H9 (cell line): ENCODE measurements at places on chromosomes 11 and 22. TPM values are rescaled to one million over a fixed set of nuclear protein-coding genes. Genes with fewer than 3 reads are reported as not detected.

MS4A8 gene
- total RNA-seq, result not detected in 2 replicates

LRRC56 gene
- total RNA-seq, result 3.1 and 3.4 TPM in 2 replicates

ARHGAP20 gene
- 0.04 and 0.09 TPM in 2 replicates for total RNA-seq

GRCh38 chr11:111403051-111403726, 24.1 kb upstream of the POU2AF1 start:
- H3K4me3 ChIP-seq, result no peak overlapping the region
- no peaks in the 10 kb centered on the region for H3K27me3 ChIP-seq
- DNase-seq, result no peak
- no peaks in the 10 kb centered on the region for H3K36me3 ChIP-seq
- H3K27ac ChIP-seq, result no peak overlapping the region
- no peaks in the 10 kb centered on the region for H3K4me1 ChIP-seq

OR10A2 gene
- not detected in 2 replicates for total RNA-seq

DNA sequence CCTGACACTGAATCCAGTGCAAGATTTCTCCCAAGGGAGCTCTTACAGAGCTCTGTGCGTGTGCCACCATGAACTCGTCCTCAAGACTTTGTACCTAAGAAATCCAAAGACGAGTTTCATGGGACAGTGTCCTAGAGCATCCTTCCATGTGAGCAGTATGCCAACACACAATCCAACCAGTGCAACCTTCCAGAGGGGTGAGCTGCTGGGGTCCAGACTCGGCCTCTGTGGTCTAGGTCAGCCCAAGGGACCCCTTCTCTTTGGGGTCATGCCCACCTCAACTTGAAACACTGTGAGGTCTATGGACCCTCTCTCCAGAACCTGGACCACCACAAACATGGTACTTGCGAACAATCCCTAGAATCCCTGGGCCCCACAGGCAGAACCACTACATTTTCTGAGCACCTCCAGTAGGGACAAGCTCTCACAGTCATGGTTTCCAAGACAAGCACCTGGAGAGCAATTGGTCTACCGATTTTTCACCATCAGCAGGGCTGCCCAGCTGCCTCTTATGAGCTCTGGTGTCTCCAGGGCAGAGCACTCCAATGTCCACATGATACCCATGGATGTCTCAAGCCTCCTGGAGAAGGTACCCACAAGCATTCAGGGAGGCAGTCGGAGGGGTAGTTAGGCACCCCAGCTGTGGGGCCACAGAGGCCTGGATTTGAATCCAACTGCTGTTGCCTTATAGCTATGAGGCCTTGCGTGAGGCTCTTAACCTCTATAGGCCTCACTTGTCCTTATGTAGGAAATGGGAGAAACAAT, 7.7 kb downstream of the CHST1 start:
- no peaks in the 10 kb centered on the region for H3K36me3 ChIP-seq
- H3K4me1 ChIP-seq, result no peaks in the 10 kb centered on the region
- peak; percentile 18 for DNase-seq
- H3K27me3 ChIP-seq, result no peaks in the 10 kb centered on the region
- H3K27ac ChIP-seq, result no peak overlapping the region

MMP13 gene
- total RNA-seq, result not detected in 2 replicates

DNA sequence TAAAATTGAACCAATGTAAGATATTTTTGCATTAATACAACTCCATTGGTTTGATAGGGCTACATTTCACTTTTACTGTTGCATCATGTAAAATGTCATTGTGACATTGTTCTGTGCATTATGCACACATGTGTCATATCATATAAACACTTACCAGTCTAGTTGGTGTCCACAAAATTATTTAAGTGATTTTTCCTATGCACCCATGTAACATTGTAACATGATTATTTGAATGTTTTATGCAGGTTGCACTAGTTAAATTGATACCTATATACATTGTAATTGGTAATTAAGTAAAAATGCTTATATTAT, 9.6 kb upstream of the BIRC3 start:
- H3K36me3 ChIP-seq, result peaks cover 3% of the 10 kb centered on the region; the same call in 1 of the 3 replicates
- no peaks in the 10 kb centered on the region for H3K27me3 ChIP-seq
- no peaks in the 10 kb centered on the region for H3K4me1 ChIP-seq
- DNase-seq, result no peak
- no peak overlapping the region for H3K27ac ChIP-seq

DNA sequence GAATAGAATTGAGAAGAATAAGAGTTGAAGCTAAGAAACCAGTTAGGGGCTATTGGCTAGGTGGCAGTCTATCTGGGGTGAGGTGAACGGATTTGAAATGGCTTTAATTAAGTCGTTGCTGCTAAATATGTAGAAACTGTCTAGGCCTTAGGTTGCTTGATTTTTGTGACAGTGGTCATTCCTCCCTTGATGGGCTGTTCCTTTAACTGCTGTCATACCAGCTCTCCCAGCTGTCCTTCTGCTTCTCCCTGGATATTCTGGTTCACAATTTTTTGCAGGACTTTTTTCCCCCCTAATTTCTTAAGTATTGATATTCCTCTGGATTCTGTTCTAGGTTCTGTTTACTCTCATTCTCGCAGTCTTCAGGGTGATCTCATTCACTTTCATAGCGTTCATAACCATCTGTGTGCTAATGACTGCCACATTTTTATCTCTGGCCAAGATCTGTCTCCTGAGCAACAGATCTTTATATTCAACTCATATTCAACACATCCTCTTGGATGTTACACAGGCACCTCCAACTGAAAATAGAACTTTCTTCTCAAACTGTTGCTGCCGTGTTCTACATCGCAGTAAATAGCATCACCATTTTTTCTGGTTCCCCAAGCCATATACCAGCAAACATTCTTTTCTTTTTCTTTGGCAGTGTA, 134.1 kb downstream of the UVRAG start:
- no peak overlapping the region for H3K4me3 ChIP-seq
- no peaks in the 10 kb centered on the region for H3K27me3 ChIP-seq
- DNase-seq, result no peak
- H3K4me1 ChIP-seq, result 0 out of 2 replicates have a peak, but pooled peaks cover 3% of the 10 kb centered on the region
- no peaks in the 10 kb centered on the region for H3K36me3 ChIP-seq

- DNase-seq, result no peak
- H3K36me3 ChIP-seq, result no peaks in the 10 kb centered on the region
- 0 out of 2 replicates have a peak, but pooled peaks cover 2% of the 10 kb centered on the region for H3K4me1 ChIP-seq
- no peak overlapping the region for H3K27ac ChIP-seq
- H3K27me3 ChIP-seq, result no peaks in the 10 kb centered on the region
Measured at GRCh38 chr11:128246364-128246801, 341.0 kb downstream of the ETS1 start.

GRCh38 chr11:15182372-15182771, 67.6 kb downstream of the INSC start:
- H3K4me3 ChIP-seq, result no peak overlapping the region
- H3K27me3 ChIP-seq, result no peaks in the 10 kb centered on the region
- DNase-seq, result no peak
- H3K4me1 ChIP-seq, result peaks cover 3% of the 10 kb centered on the region; the same call in 1 of the 2 replicates
- H3K27ac ChIP-seq, result no peak overlapping the region

NLRP6 gene
- total RNA-seq, result not detected in 2 replicates

GRCh38 chr11:94938095-94939055, 35.0 kb downstream of the CWC15 start:
- no peaks in the 10 kb centered on the region for H3K27me3 ChIP-seq
- peaks cover 8% of the 10 kb centered on the region; the same call in 1 of the 2 replicates for H3K4me1 ChIP-seq
- no peak for DNase-seq
- no peak overlapping the region for H3K27ac ChIP-seq

DNA sequence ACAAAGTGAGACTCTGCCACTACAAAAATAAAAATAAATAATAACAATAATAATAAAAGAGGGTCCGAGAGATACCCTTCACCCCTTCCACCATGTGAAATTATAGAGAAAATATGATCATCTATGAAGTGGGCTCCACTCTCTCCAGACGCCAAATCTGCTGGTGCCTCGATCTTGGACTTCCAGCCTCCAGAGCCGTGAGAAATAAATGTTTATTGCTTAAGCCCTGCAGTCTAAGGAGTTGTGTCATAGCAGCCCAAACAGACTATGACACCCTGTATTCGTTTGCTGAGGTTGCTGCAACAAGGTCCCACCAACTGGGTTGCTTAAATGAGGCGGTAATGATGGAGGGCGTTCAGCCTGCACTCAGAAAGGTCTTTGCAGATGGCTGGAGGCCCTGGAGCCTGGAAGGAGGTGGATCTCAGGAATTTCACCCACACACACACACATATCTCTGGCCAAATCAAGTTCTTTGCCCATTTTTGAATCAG, 7.6 kb upstream of the SEPTIN5 start:
- no peak overlapping the region for H3K4me3 ChIP-seq
- H3K27ac ChIP-seq, result no peak overlapping the region
- H3K27me3 ChIP-seq, result no peaks in the 10 kb centered on the region
- no peak for DNase-seq

ASPHD2 gene
- 7.1 and 8.5 TPM in 2 replicates for total RNA-seq

- H3K27ac ChIP-seq, result no peak overlapping the region
- no peak overlapping the region for H3K4me3 ChIP-seq
- no peaks in the 10 kb centered on the region for H3K36me3 ChIP-seq
- H3K27me3 ChIP-seq, result no peaks in the 10 kb centered on the region
Measured at GRCh38 chr11:60376601-60377000, 1.7 kb upstream of the MS4A7 start.

DNA sequence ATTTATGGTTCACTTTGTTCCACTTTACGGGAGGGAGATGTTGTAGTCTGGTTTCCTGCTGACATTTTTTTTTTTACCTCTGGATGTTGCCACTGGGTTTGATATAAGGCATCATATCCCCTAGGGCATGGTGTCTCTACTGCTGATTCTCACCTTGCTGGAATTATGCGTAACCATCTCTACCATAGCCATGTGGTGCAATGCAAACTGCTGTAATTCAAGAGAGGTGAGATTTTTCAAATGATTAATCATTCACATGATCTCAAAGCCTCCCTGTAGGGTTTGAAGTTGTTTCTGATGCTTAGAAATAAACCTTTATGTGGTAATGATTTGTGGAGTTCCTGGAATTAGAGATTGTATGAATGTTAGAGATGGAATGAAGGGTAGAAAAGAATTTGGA, 13.0 kb downstream of the MS4A3 start:
- peaks cover 6% of the 10 kb centered on the region; the same call in 1 of the 2 replicates for H3K36me3 ChIP-seq
- no peaks in the 10 kb centered on the region for H3K27me3 ChIP-seq
- no peak for DNase-seq
- no peaks in the 10 kb centered on the region for H3K4me1 ChIP-seq
- H3K4me3 ChIP-seq, result no peak overlapping the region

YWHAH gene
- total RNA-seq, result 231 and 250 TPM in 2 replicates

DNA sequence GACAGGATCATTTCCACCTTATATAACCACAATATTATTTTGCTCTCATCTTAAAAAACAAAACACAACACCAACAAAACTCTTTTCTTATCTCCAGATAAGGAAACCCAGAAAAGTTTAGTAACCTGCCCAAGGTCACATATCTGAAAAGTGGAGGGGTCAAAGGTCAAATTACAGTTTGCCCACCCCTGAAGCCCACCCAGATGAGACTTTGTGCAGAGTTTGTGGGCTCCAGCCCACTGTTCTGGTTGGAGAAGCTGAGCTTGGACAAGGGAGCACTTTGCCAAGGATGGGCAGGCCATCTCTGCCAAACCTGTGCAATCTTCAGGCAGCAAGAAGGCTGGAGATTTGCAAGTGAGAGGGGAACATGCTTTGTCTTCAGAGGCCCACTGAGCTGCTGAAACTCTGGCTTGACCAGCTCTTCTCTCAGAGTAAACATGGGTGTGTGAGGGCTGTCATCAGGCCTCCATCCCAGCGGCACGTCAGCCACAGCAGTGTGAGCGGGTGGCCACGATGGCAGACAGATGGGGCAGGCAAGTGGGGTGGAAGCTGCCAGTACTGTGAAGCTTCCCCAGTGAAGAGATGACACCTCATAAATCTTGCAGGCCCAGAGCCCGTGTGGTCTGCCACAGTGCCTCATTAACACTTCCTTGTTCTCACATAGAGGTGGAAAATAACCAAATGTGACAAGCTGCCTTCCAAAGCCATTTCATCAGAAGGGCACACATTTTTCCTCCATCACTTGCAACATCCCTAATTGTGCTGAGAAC, 111.8 kb downstream of the CCDC81 start:
- DNase-seq, result no peak
- no peak overlapping the region for H3K4me3 ChIP-seq

DNA sequence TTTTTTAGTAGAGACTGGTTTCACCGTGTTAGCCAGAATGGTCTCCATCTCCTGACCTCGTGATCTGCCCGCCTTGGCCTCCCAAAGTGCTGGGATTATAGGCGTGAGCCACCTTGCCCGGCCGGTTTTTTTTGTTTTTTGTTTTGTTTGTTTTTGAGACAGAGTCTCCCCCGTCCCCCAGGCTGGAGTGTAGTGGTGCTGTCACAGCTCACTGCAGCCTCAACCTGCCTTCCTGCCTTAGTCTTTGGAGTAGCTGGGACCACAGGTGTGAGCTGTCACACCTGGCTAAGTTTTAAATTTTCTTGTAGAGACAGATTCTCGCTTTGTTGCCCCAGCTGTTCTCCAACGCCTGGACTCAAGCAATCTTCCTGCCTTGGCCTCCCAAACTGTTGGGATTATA, 3.2 kb downstream of the PPIL2 start:
- H3K36me3 ChIP-seq, result peaks cover 32% of the 10 kb centered on the region
- no peaks in the 10 kb centered on the region for H3K27me3 ChIP-seq
- DNase-seq, result no peak
- H3K4me3 ChIP-seq, result no peak overlapping the region
- H3K4me1 ChIP-seq, result no peaks in the 10 kb centered on the region

GRCh38 chr11:111395081-111395480, 16.0 kb upstream of the POU2AF1 start:
- H3K27me3 ChIP-seq, result no peaks in the 10 kb centered on the region
- H3K4me1 ChIP-seq, result no peaks in the 10 kb centered on the region

DNA sequence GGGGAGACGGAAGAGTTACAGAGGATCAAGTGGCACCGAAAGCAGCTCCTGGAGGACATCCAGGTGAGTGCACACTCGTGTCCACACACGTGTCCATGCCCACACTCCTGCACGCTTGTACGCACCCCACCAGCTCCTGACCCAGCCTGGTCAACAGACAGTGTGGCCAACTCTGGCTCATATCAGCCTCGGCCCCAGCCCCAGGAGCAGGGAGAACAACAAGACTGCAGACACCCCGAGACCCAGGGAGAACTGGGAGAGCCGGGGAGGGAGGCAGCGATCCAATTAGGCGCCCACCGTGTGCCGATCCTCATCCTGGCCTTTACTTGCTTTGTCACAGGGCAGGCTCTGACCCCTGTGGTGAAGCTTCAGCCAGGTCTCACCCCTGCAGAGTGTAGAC, 10.3 kb downstream of the CYTH4 start:
- no peak overlapping the region for H3K4me3 ChIP-seq
- H3K27me3 ChIP-seq, result no peaks in the 10 kb centered on the region
- no peak for DNase-seq
- H3K4me1 ChIP-seq, result no peaks in the 10 kb centered on the region; the same call in 1 of the 2 replicates

- H3K27me3 ChIP-seq, result no peaks in the 10 kb centered on the region
- DNase-seq, result no peak
- no peak overlapping the region for H3K27ac ChIP-seq
- no peak overlapping the region for H3K4me3 ChIP-seq
- no peaks in the 10 kb centered on the region for H3K36me3 ChIP-seq
Measured at GRCh38 chr11:115208808-115209259, 295.4 kb downstream of the CADM1 start.

DNA sequence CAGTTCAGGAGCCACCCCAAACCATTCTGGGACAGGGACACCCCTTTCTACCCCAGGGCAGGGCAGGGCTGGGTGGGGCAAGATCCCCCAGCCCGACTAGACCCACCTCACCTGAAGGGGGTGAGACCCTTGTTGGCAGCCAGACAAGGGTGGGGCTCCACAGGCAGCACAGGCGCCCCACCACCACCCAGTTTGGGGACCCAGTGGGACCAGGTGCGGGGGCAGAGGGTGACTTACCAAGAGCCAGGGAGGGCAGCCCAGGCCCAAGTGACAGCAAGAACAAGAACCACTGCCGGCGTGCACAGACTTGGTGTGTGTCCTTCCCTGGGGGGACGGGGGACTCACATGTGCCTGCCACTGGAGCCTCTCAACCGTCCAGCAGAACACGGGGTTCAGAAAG, 2.2 kb downstream of the ADM2 start:
- no peak overlapping the region for H3K27ac ChIP-seq
- no peaks in the 10 kb centered on the region for H3K4me1 ChIP-seq
- no peak overlapping the region for H3K4me3 ChIP-seq
- H3K36me3 ChIP-seq, result no peaks in the 10 kb centered on the region
- H3K27me3 ChIP-seq, result peaks cover 9% of the 10 kb centered on the region; the same call in 1 of the 2 replicates
- no peak for DNase-seq

CD248 gene
- total RNA-seq, result 1.3 and 1.5 TPM in 2 replicates
